HL-60 (cell line): ENCODE measurements at places on chromosomes 7 and 10.

GRCh38 chr7:5217396-5217795 is 27.4 kb downstream of the WIPI2 start:
- DNase-seq: no peak

- no peak for DNase-seq
Measured at GRCh38 chr10:58023341-58024073, 244.2 kb downstream of the IPMK start.

- no peak for DNase-seq
Measured at GRCh38 chr7:94250124-94250523, 144.6 kb upstream of the COL1A2 start.

GRCh38 chr7:94656925-94657731 is 1.2 kb upstream of the SGCE start:
- DNase-seq: no peak

DNA sequence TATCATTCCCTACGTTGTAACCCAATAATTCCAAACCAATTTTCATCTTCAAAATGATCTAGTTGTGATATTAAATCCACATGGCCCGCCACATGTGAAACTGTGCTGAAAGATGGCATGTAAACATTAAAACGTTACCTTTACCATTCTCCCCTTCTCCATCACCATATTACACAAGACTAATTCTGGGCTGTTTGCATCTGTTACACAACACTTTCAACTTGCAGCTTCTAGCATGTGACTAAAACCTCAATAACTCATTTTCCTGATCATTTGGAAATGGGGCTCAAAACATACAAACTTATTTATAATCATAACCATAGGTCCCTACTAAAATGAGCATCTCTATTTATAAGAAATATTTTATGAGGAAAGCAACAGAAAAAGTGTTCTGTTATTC is 4.7 kb downstream of the MTERF1 start:
- peak; percentile 43 for DNase-seq

DNA sequence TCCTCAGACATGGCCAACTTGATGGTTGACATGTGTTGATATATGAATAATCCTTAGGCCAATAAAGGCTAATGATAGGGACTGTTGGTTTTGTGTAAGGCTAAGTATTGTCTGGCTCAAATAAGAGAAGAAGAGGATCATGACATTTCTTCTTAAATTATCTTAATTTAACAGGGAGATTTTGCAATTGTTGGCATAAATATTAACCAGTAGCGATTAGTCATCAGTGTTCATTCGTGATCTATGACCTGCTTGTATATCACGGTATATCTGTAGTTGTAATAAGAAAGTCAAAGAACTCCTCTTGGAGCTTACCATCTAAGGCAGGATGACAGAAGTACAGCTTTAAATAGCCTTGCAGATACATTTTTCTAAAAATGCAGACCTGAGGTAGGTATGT is 196.4 kb downstream of the CREB5 start:
- DNase-seq: no peak

DNA sequence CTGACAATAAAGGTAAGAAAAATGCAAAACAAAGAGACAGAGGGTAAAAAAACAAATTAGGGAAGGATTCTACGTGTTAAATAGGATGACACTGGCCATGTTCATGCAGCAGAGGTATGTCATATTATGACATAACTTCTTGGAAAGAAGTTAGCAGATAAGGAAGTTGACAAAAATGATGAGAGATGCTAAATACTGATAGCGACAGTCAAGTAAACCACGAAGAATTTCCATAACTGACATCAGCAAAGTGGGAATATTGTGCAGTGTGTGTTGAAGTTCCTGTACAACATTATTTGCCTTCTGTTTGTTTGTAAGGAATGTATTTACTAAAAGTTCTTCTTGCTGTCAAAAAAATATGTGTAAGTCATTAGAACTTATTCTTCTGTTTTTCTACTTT is 29.5 kb downstream of the MDH2 start:
- peak; percentile 16 for DNase-seq

DNA sequence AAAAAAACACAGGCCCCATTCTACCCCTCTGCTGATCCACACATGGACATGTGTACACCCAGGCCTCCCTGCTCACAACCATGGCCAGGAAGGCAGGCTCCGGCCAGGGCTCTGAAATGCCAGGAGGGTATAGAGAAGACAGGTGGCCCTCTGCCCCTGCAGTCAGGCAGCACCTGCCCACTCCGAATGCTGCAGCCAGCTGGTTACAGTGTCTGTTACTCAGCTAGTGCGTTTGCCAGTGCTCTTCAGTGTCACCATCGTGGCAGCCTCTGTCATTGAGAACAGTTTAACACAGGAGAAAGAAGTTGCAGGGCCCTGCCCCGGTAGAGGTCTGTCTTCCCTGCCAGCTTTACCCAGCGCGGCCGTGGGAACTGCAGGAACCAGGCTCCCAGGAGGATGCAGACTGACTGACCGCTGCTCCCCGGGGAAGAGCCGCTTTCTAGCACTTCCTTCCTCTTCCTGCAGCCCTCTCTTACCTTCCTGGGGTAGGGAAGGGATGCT is 128.8 kb upstream of the FAM20C start:
- peak; percentile 56 for DNase-seq

DNA sequence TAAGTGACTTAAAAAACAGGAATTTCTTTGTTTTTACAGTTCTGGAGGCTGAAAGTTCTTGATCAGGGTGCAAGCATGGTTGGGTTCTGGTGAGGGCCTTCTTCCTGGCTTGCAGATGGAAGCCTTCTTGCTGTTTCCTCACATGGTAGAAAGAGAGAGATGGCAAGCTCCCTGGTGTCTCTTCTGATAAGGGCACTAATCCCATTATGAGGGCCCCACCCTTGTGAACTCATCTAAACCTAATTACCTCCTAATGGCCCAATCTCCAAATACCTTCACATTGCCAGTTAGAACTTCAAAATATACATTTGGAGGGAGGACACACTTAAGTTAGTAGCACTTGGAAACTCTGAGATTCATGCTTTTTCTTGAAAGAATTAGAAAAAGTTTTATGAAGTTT is 314.4 kb upstream of the AOAH start:
- no peak for DNase-seq

DNA sequence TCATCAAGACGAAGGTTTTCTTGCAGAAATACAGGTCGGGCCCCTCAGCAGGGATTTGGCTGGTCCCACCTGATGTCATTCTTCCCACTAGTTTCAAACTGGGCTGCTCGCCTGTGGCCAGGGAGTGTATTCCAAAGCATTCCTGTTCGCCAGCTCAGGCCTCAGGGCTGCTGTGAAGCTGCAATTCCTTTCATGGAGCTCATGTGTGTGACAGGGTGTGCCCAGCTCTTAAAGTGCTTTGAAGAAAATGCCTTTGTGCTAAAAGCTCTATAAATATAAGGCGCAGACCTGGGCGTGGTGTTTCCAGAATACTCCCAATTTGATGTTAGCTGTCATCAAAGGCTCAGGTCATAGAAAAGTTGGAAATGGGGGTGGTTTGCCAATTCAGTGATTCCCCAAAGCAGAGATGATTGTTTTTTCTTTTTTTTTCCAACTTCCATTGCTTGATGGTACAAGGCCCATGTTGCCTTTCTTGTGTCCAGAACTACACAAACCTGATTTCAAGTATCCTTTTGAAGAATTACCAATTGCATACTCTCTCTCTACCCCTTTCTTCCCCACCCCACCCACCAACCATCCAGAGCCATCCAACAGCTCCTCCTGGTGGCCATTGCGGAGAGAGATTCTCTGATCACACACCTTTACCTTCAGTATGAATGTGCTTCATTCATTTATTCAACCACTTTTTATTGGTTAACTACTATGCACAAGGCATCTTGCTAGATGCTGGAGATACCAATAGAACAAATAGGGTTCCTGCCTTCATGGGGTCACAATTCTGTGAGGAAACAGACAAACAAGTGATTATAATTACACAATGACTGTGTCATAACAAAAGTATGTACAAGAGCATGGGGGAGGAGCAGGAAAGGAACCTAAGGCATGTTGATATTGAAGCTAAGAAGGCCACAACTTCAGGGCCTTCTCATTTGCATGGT is 297.3 kb upstream of the LYZL1 start:
- peak; percentile 30 for DNase-seq

DNA sequence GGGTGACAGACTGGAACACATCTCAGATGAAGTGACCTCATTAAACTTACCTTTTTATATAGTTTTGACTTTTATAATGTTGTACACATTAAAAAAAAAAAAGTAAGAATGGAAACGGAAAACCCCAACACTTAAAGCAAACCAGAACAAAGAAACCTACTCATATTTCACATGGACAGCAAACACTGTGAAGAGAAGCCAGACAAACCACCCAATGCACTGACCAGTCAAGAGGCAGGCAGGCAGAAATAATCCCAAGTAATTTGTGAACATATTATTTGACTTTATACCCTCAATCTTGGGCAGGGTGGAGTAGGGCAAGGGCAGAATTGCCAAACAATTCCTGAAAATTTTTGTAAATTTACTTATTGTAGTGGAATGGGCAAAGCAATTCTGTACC is 39.8 kb downstream of the WAPL start:
- DNase-seq: no peak

DNA sequence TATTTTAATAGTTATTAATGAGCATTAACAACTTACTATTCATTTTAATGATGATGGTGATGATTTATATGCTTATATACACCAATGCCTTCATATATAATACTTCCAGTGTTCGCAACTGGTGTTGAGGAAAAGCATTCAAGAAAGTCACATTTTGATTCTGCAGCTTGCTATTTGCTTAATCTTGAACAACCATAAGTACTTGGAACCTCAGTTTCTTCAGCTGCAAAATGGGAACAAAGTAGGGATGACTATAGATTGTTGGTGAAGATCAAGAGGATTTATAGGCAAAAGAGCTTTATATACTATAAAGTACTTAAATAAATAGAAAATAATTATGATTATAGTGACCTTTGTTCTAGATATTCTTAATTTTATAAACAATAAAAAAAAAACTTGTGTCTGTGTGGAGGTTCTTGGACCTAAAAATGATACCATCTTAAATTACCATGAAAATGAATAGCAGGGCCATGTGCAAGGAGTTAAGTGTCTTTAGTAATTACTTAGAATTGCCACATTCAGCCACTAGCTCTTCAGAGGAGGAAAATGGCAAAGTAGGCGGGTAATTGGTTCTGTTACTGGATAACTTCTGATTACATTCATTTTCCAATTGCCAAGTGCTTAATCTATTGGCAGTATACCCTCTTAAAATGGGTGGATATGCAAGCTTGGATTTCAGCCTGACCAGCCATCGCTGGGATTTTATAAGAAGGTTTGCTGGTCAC is 4.5 kb downstream of the ARID5B start:
- DNase-seq: no peak

DNA sequence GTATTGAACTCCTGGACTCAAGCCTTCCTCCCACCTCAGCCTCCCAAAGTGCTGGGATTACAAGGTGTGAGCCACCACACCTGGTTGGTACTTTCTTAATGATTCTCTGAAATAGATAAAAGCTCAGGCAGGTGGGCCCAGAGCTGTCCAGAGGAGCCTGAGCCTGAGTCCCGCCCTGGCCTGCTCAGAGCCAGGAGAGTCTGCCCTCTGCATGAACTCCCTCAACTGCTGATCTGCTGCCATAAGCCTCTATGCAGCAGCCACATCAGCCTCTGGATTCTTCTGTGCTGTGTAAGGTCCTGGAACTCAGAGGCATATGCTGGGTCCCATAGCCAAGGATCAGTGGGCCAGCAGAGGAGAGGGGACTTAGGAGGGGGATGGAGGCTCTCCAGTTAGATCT is 23.1 kb upstream of the DDIT4 start:
- DNase-seq: no peak

- no peak for DNase-seq
Measured at GRCh38 chr10:18759575-18759974, 100.3 kb downstream of the ARL5B start.

GRCh38 chr7:25060487-25061055 is 64.5 kb downstream of the CYCS start:
- no peak for DNase-seq

DNA sequence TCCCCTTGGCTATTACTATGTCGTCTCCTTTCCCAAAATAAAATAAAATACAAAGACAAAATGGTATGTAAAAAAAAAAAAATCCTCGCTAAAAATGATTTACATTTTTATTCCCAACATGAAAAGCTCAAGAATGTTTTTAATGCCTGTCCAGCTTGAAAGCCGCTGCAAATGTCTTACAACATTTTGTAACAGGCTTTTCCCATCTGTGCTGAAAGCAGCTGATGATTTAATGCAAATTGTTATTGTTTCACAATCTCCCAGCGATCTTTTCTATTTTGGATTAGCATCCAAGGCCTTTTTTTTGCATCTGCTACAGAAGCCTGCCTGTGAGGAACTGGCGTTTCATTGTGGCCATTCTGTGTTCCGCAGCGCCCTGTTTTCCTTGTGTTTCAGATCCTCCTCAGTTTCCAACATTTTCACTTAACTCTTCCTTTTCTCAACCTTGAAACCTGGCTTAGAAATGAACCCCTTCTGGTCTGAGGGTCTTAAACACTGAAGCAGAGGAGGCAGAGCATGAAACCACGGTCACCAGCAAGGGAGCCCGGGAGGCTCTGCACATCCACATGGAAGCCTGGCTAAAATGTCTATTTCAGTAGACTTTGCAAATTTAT is 712.1 kb downstream of the PARD3 start:
- DNase-seq: no peak

DNA sequence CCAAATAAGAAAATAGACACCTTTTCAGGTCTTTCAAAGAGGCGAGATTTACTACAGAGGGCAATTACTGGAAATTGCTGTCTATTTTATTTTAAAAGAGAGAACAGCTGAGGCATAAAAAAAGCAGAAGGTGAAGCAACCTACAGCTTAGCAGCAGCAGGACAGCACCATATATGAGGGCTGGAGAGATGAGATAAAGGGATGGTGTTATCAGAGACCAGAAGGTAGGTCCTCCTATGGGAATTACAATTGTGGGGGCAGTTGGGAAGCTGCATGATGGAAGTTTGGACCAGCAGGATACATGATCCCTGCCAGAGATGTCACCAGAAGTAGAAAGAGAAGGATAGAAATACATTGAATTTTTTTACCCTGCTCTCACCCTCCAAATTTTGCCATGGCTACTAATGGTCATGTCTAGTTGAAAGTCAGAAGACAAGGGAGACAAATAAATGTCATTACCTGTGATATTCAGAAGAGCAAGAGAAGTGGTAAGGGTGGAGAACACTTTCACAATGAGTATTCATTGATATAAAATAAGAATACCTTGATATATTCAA is 77.2 kb upstream of the CALCR start:
- DNase-seq: no peak

GRCh38 chr10:93554760-93555432 is 11.6 kb upstream of the FFAR4 start:
- DNase-seq: peak; percentile 55

DNA sequence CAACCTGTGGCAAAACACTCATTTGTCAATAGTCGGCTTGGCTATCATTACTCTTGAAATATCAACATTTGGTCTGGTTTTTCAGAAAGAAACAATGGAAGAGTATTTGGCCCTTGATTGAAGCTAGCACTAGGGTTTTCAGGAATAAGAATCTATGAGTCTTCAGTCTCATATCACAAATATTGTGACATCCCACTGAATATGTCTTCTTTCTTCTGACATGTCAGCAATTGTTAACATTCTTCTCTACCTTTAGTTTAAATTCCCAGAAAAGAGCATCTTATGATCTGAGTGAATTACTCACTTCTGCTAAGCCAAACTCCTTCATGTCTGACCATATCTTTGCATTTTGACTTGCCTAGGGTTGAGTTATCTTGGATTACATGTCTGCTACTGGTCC is 435.2 kb upstream of the SEMA3D start:
- no peak for DNase-seq

- no peak for DNase-seq
Measured at GRCh38 chr10:62815381-62816075, 638 bp downstream of the EGR2 start.

GRCh38 chr10:34666008-34666704 is 148.9 kb downstream of the PARD3 start:
- DNase-seq: peak; percentile 33
